GM23248 (cell line): ENCODE measurements at places on chromosomes 11 and 22. TPM values are rescaled to one million over a fixed set of nuclear protein-coding genes. Genes with fewer than 3 reads are reported as not detected.
A peak's percentile ranks its signal among the peaks of the same experiment; 100 is the strongest.

- DNase-seq, result no peak
Measured at GRCh38 chr22:30989474-30989873, 20.4 kb downstream of the TUG1 start.

DNA sequence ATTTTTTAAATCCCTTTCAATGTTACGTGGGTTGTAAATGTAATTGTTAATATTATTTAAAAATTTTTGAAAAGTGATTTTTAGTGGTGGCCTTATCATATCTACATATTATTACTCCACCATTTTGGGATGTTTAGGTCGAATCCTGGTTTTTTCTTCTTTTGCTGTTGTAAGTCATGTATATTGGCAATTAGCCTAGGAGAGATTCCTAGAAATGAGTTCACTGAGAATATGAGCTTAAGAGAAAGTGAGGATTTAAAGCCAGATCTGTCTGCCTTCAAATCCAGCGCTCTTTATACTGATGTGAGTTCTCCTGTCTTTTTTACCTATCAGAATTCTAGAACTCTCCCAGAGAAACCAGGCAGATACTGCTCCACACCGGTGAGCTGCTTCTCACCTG is 56.1 kb downstream of the PTPRJ start:
- peak; percentile 71 for DNase-seq

GRCh38 chr11:64364435-64364834 is 5.5 kb downstream of the RPS6KA4 start:
- DNase-seq, result no peak

DNA sequence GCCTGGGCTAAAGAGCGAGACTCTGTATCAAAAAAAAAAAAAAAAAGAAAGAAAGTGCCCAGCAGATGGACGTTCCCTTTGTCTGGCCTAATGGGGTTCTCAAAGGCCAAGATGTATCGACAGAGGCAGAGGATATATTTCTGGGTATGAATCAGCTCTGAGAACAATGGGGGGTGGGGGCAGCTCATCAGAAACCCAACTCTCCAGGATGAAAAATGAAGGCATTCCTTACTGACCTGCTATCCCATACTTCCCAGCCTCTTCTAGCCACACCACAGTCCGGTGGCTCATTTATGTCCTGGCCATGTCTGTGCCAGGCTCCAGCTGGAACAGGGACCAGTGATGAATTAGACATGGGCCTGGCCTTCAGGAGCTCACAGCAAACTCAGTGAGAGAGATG is 15.2 kb upstream of the POLD3 start:
- no peak for DNase-seq

DNA sequence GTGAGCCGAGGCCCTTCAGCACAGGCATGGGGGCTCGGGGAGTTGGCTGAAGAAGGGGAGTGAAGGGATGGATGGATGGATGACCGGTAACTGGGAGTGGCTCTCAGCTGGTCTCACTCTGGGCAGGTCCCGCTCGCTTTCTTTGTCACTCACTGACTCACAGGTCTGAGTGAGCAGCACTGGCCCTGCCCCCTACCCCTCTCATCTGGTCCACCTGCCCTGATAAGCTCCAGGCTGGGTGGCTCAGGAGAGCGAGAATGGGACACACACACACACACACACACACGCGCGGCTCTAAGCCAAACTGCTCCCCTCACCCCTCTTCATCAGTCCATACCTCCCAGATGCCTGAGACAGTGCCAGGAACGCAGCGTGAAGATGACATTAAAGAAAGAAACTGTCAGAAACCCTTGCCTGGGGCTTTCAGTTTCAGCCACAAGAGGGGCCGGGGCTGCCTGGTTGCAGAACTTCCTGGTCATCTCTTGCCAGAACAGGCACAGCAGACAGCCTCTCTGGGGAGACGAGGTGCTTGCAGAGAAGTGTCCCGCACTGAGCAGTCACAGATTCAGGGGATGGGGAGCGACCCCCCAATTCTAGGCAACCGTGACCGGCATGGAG is 16.5 kb upstream of the SHISAL1 start:
- peak; percentile 40 for DNase-seq

The SCN3B gene
- total RNA-seq, result not detected in 2 replicates

The SYT12 gene
- 2.8 and 3.3 TPM in 2 replicates for total RNA-seq

The NPTXR gene
- total RNA-seq, result 2.7 and 4.2 TPM in 2 replicates

The KMT5B gene
- 17.7 and 25.9 TPM in 2 replicates for total RNA-seq
